ENCODE measurements at places on chromosomes 16 and 17. TPM values are rescaled to one million over a fixed set of nuclear protein-coding genes. Genes with fewer than 3 reads are reported as not detected.

DNA sequence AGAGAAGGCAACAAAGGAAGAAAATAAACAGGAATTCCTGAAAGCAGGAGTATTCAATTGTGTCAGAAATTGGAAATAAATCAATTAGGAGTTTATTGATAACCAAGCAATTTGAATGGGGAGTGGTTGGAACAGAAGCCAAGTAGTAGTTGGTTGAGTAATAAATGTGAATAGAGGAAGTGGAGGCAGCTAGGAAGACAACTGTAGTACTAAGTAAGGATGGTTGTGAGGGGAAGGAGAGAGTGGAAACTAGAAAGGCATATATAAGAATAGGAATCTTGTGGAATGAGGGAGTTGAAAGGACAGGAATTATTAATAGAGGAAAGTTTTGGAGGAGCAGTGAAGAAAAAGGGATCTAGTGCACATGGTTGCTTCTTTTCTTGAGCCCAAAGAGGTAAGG is 34.4 kb downstream of the NFAT5 start:
- H3K27me3 ChIP-seq, result no peaks in the 10 kb centered on the region
- DNase-seq, result no peak
- no peaks in the 10 kb centered on the region for H3K4me1 ChIP-seq
- H3K4me3 ChIP-seq, result no peak overlapping the region

DNA sequence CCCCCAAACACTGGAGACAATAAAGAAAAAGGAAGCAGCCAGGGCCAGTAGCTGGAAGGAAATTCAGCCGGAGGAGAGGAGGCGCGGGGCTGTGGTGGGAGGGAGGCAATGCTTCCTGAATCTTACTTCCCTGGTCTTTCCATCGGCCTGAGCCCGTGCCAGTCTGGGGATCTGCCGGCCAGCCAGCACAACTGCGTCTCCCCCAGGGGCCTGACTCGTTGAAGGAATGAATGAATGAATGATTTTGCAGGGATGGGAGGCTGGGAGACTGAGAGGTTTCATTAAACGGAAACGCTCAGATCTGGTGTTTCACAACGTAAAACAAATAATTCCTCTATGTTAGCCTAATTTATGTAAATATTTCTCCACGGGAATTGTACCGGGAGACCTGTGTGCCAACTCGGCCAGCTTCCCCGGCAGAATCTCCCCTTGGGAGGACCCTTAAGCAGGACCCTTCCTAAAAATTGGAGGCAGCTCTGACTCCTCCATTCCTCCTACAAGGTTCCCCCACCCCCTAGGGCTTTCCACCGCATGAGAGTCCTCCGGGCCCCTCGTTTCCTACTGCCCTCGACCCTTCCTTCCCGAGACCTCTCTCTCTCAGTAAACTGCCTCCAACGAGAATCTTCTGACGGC is 1.3 kb upstream of the BAIAP2 start:
- peaks cover 5% of the 10 kb centered on the region for H3K4me1 ChIP-seq
- H3K4me3 ChIP-seq, result peak overlapping the region; percentile 60
- no peaks in the 10 kb centered on the region for H3K27me3 ChIP-seq
- no peak for DNase-seq
- H3K36me3 ChIP-seq, result no peaks in the 10 kb centered on the region
- H3K27ac ChIP-seq, result no peak overlapping the region

DNA sequence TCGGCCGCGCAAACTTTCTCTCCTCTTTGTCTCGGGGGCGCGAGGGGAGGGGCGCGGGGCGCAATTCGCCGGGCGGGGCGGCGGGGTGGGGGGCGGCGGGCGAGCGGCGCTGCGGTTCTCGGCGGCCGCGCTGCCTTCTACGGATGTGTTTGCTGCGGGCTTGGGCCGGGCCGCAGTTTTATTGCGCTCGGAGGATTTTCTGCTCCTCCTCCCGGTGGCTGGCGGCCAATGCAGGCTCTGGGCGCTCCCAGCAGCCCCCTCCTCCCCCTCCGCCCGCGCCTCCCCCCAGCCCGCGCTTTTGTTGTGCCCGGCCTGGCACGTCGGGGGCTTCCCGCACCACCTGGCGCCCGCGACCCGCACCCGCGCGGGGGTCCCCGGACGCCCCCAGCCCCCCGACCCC is at the start of gene TIMP2:
Gene TIMP2, minus strand, starts transcription at position 154 of the 400 bp plus-strand sequence. CDS start 299 bp downstream, outside the sequence.
- H3K27me3 ChIP-seq, result no peaks in the 10 kb centered on the region
- H3K36me3 ChIP-seq, result no peaks in the 10 kb centered on the region
- DNase-seq, result no peak

- no peaks in the 10 kb centered on the region for H3K27me3 ChIP-seq
- no peaks in the 10 kb centered on the region for H3K36me3 ChIP-seq
- DNase-seq, result no peak
- no peak overlapping the region for H3K4me3 ChIP-seq
- no peaks in the 10 kb centered on the region for H3K4me1 ChIP-seq
- no peak overlapping the region for H3K27ac ChIP-seq
These were observed 66.7 kb downstream of the TOX3 start for GRCh38 chr16:52480237-52480636.

GRCh38 chr16:74830648-74831047 is 56.0 kb upstream of the FA2H start:
- H3K27me3 ChIP-seq, result no peaks in the 10 kb centered on the region
- H3K4me3 ChIP-seq, result no peak overlapping the region
- H3K27ac ChIP-seq, result no peak overlapping the region
- no peaks in the 10 kb centered on the region for H3K4me1 ChIP-seq
- no peak for DNase-seq

Gene EFNB3
- total RNA-seq, result not detected

DNA sequence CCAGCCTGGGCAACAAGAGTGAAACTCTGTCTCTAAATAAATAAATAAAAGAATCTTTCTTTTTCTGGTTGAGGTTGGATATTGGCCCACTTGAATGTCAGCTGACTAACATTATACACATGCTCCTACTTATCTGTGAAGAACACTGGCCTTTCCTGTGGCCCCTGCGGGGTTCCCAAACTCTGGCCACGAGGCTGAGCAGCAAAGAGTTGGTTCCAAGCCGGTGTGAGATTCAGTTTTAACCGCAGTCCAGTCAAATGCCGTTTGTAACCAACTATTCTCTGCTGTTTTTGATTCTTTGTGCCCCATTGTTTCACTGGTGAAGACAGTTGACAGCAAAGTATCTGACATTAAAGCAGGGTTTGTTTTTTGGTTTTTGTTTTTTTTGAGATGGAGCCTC is 11.2 kb downstream of the ETV4 start:
- H3K4me3 ChIP-seq, result no peak overlapping the region
- H3K36me3 ChIP-seq, result peaks cover 3% of the 10 kb centered on the region
- no peaks in the 10 kb centered on the region for H3K27me3 ChIP-seq
- H3K27ac ChIP-seq, result no peak overlapping the region
- H3K4me1 ChIP-seq, result peaks cover 9% of the 10 kb centered on the region

Gene CLEC3A
- total RNA-seq, result 0.47 TPM

Gene SLFN12
- total RNA-seq, result not detected
